ENCODE measurements at places on chromosomes 3 and 15.

- no peak for DNase-seq
Observed at GRCh38 chr3:36965440-36965839, 20.6 kb upstream of the TRANK1 start.

DNA sequence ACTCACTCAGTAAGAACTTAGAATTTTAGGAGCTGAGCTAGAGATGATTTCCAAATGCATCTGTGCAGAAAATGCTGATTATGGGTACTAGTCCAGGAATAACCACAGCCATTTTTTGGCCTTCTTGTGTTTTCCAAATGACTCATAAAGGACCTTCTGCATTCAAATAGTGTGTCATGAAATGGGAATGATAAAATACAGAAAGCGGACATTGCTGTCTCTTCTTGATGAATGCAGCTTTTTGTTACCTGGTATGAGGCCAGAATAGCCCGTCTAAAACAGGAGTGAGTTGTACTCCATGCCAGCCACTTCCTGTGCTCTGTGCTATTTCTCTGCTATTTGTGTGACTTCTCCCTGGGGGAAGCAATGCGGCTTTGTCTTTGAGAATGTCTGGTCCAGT is 20.5 kb upstream of the FRMD5 start:
- peak; percentile 76 for DNase-seq

- peak; percentile 64 for DNase-seq
Observed at GRCh38 chr3:141643391-141643790, 94.7 kb upstream of the RNF7 start.

- no peak for DNase-seq
Observed at GRCh38 chr3:187327845-187328244, 36.3 kb upstream of the MASP1 start.

DNA sequence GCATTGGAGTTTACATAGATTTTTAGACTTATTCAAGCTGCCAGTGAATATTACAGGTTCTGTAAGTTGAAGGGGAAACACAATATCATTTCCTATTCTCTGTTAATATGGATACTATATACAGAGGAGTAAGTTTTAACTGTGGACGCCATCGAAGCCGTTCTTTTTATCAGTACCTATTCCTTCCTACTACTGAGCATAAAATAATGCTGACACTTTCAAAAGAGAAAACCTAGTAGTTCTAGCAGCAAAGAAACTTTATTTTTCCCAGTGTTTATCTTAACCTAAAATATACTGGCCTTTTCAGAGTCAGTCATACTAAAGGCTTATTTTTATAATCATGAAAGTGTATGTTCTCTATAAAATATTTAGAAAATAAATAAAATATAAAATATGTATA is 14.2 kb downstream of the LRRC31 start:
- DNase-seq, result no peak

GRCh38 chr3:94615275-94616065 is 552.6 kb downstream of the NSUN3 start:
- no peak for DNase-seq

DNA sequence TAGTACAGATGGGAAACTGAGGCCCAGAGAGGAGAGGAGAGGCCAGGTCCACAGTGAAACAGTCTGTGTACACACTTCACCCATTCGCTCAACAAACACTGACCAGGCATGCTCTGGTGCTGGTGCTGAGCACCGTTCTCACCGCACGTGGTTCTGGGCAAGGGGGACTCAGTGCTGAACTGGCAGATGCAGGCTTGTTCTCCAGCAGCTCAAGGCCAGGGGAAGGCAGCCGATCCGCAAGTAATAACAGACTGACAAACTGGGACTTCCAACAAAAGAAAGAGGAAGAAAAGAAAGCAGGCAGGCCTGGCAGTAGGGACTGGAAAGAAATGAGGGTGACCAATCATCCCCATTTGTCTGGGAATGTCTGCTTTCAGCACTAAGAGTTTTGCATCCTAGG is 25.6 kb upstream of the LINGO1 start:
- no peak for DNase-seq

DNA sequence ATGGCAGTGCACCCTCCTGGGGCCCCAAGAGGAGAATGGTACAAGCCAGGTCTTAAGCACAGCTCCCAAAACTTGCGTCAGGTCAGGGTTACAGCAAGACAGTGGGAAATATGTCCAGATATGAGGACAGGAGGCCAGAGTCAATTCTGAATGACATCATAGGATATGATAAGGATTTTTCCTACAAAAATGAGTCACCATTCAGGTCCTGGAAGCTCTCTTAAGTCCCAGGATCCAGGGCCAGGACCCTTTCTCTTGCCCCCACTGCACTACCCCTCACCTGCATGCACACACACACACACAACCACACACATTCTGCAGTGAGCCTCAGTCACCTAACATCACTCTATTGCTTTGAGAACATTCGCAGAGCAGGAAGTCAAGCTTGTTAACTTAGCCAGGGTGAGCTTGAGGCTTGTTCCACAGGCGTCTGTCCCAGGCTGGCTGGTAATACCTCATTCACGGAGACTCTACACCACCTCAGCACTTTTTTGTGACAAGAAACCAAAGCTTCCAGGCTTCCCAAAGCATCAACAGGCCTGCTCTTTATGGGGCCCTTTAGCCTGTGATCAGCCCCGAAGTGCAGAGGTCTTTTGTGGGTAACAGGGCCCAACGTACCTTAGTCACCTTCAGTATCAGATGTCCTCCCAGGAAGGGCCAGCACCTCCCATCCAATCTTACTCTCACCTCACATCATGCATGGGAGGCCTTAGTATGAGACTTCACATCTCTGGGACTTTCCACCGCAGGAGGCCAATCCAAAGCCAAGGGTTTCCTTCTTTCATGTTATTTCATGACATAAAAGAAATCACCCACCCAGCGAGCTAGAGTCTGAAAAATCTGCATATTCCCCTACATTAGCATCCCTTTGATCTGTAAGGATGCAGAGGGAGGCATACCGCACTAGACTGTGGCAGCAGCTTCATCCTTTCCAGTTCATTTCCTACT is 74.0 kb upstream of the LIPC start:
- peak; percentile 20 for DNase-seq

DNA sequence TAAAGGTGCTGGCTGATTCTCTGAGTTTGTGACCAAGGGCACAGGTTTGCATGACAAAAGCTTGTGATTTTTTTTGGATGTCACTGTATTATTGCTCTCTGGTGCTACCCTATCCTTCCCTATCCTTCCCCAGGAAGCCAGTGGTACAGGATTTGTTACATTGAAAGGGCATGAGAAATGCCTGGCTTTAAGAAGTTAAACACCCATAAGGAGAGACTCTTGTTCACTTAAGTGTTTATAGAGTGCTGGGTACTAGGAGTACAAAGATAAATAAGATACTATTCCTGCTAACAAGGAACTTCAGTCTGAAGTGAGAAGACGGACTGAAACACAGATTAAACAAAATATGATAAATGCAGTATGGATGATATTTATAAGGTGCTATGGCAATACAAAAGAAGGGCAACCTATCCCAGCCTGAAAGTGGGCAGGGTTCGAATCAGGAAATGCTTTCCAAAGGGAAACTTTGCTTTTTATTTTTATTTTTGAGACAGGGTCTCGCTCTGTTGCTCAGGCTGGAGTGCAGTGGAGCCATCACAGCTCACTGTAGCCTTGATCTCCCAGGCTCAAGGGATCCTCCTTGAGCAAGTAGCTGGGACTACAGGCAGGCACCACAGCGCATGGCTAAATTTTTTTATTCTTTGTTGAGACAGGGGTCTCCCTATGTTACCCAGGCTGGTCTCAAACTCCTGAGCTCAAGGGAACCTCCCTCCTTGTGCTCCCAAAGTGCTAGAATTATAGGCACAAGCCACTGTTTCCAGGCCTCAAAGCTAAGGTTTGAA is 11.2 kb downstream of the LCMT2 start:
- no peak for DNase-seq

DNA sequence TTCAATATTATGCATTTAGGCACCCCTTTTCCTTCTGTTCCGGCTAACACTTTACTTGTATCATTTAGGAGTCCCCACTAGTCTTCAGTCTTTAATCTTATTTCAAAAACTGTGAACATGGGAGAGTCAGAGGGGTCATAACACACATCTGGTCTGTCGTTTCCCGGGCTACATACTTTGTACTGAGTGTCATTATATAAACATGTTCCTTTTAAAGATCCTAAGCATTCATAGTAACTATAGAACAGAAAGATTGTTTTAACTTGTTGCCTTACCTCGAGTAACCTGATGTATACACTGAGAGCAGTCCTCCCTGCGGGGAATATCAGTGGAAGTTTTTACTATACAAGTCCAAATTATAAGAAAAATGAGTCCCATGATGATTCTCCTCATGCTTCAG is 78.2 kb upstream of the VEPH1 start:
- peak; percentile 47 for DNase-seq

- DNase-seq, result peak; percentile 93
Observed at GRCh38 chr3:101936419-101937356, 87.4 kb downstream of the NFKBIZ start.

DNA sequence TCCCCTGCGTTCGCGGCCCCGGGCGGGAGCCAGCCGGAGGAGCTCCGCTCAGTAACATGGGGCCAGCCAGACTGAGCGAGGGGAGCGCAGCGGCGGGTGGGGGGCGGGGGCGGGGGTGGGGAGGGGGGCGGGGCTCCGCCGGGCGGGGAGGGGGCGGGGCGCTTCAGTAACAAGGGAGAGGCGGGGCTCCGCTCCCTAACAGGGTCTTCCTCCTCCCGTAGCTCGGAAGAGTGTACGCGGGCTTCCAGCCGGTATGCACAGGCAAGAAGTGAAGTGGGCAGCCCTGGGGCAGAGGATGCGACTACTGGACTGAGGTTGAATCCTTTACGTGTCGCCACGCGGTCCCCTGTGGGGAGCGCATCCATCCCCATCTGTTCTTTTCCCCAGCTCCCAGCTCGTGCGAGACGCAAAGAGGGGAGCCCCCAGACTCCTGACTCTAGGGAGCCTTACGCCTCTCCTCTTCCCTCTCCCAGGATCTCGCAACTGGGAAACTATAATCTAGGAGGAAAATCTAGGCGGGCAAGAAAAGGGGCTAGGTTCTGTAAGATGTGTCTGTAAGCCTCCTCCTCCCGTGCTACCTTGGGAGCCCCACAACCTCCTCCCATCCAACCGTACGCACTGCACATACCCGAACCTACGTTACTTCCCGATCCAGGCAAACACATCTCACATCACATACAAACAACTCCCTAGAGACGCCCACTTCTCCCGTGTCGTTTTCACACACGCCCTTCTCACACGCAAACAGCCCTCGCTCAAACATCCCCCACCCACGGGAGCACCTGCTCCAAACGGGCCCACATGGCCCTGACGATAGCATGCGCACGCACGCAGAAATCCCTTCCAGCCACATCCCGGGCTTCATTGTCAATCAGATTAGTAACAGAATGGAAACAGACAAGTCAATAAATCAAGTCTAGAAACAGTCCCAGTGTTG is at the start of gene SHF:
SHF (minus strand) TSS at position 73 of the 937 bp plus-strand sequence; CDS start at position 58, 15 bp downstream.
- peak; percentile 24 for DNase-seq

- no peak for DNase-seq
Observed at GRCh38 chr3:26614006-26614685, 8.4 kb upstream of the LRRC3B start.

GRCh38 chr15:76495487-76495886 is 158.9 kb downstream of the ISL2 start:
- DNase-seq, result no peak

- peak; percentile 35 for DNase-seq
Observed at GRCh38 chr3:143134471-143134870, 14.9 kb downstream of the CHST2 start.

GRCh38 chr15:54273928-54274327 is 295.7 kb downstream of the UNC13C start:
- DNase-seq, result no peak

DNA sequence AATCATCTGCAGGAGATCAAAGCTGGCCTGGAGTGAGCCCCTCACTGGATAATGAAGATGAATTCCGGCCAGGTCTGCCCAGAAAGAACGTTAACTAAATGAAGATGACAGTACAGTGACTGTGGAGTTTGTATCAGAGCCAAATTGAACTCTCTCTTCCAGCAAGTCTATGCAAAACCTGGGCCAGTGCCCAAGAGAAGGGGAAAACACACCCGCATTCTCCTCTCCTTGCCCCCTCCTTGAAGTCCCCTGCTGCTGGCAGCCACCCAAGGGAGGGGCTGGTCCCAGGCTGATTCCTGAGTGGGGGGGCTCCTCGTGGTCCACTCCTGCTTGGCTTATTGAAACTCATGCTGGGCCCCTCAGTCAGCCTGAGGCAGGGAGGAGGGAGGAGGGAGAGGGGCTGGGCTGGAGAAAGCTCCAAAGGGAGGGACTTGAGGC is 155.7 kb downstream of the RAB11A start:
- peak; percentile 9 for DNase-seq

DNA sequence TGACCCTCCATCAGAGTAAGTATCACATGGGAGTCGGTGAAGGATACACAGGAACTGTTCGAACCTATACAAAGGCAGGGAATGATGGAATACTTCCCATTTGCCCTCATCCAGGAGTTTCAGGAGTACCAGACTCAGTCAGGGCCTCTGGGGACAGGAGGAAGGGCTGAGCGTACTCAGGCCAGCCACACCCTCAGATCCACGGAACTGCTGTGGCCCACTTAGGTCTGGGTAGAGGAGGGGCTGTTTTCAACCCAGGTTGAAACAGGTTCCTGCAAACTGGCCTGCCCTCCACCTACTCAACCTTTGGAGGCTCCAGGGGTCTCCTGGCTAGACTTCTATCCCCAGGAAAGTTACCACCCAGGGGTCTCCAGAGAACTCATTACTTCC is 6.7 kb upstream of the IGDCC3 start:
- no peak for DNase-seq

DNA sequence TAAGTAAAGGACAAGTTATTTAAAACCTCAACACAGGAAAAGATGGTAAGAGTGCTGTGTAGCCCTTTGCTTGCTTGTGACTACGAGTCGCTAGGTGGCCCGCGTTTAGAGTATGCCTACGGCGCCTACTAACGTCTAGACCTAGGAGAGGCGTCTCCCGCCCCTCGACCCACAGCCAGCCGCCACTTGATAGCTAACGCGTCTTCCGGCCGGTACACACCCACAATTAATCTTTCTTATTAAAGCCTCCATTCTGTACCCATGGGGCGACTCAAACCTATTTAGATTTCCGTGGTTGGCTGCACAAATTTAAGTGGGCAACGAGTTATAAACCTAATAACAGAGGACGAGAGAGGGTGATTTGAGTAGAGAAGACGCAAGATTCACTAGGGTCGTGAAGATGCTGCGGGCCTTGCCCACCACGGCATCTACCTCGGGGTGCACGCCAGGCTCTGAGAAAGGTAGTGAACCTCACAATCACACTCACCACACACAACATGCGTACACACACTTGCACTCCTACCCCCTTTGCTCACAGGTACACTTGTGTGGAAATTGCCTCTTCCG is 12.0 kb downstream of the SOX2 start:
- no peak for DNase-seq

DNA sequence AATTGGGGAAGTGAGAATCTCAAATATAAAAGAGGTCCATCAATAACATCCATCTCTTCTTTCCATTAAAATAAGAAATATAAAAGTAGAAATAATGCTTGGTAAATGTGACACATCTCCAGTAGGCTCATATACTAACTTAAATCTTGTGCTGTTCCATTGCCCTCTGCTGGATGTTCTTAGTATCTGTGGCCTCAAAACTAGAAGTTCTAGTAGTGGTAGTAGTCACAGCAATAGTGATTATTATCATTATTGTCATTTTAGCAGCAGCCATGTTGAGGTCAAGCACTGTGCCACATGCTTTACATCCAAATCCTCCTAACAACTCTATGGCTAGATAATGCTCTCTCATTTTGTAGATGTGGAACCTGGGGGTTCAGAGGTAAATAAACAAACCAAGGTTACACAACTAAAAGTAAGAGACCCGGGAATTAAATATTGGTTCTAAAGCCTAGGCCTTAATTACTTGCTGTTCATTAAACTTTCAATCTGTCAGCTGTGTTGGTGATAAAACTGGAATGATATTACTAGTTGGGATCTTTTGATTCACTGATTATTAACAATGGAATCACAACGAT is 20.2 kb upstream of the BTLA start:
- peak; percentile 93 for DNase-seq
